Small intestine (tissue), 16 donors: ENCODE measurements at places on chromosomes 1 and 21. TPM values are rescaled to one million over a fixed set of nuclear protein-coding genes. Genes with fewer than 3 reads are reported as not detected.

Gene MIXL1
- 1.1 TPM for polyA plus RNA-seq

Gene STRIP1
- polyA plus RNA-seq = 18.3 TPM

Gene C1orf105
- polyA plus RNA-seq = 1.1 TPM

Gene LCE3E
- polyA plus RNA-seq = not detected

Gene CCDC27
- 0.06 TPM for polyA plus RNA-seq

- no peak for DNase-seq
Measured at GRCh38 chr1:92017656-92018055, 12.1 kb upstream of the EPHX4 start.

Gene SPRR3
- polyA plus RNA-seq = 16.1 TPM

DNA sequence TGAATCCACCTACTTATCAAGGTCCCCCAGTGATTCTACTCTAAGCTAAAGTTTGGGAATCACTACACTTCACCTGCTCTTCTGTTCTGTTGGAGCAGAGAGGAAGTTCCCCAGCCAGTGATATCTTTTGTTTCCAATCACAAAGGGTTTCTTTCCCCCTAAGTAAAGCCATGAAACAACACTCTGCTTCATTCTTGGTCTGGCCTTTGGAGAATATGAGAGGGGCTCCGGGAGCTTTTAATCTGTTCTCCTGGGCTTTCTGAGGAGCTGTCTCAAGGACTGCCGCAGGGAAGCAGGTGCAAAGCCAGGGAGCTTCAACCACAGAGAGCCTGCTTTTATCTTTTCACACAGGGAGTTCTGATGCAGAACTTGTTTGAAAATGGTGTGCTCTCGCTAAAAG, 10.1 kb upstream of the SLAMF9 start:
- DNase-seq = no peak

GRCh38 chr1:212665241-212666115, 34.2 kb downstream of the BATF3 start:
- peak; percentile 94 for DNase-seq

Gene PSRC1
- polyA plus RNA-seq = 1.6 TPM

DNA sequence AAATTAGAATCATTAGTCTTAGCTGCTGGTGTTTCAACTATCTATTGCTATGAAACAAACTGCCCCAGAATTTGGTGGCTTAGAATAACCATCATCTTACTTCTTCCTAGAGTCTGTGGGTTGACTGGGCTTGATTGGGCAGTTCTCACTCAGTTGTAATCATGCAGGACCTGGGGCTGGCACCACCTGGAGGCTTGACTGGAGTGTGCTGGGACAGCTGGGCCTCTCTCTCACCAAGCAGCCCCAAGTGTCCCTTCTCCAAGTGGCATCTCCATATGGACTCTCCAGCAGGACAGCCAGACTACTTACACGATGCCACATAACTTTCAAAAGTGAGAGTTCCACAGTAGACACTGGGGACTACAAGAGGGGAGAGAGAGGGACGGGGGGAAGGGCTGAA, 140.3 kb upstream of the ATP1B1 start:
- DNase-seq = no peak

- DNase-seq = no peak
Measured at GRCh38 chr1:96510391-96510790, 211.2 kb upstream of the PTBP2 start.

DNA sequence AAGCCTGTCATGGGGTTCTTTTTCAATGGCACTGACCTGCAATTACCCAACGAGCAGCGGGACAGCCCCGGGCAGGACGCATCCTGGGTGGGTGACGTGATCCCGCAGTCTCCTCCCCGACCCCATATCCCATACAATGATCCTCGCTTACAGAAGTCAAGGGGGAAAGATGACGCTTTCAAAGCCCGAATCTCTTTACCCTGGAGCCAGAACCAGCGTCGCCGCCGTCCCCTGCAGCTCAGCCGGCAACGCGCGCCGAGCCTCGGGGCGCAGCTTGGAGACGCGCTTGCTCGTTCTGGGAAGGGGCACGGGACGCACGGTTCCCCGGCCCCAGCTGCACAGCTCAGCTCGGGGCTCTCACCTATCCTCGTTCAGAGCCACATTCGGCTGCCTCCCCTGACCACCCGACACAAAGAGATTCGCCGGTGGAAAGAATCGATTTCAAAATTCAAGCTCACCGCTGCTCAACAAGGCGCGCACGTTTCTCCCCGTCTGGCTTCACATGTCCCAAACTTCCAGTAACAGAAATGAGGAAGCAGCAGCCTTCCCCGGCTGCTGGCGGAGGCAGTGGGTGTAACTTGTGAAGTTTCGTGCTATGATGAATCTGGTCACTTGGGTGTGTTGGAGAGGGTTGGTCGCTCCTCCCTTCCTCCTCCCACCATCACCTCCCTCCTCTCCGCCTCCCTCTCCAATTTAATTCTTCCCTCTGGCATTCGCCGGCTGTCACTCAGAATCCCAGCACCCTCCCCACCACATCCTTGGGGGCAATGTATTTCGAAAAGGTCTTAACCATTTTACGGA, at the start of gene TIAM1:
TSS of gene TIAM1 (minus strand) at position 582 of the 801 bp plus-strand sequence. CDS start 77,289 bp downstream, outside the sequence.
- peak; percentile 44 for DNase-seq
